Eye (tissue), 1 donor: ENCODE measurements at places on chromosomes 2 and 18.

GRCh38 chr2:11697103-11697871 is 27.3 kb upstream of the NTSR2 start:
- DNase-seq = peak; percentile 53

- no peak for DNase-seq
Observed at GRCh38 chr18:58235001-58235436, 191.0 kb downstream of the NEDD4L start.

DNA sequence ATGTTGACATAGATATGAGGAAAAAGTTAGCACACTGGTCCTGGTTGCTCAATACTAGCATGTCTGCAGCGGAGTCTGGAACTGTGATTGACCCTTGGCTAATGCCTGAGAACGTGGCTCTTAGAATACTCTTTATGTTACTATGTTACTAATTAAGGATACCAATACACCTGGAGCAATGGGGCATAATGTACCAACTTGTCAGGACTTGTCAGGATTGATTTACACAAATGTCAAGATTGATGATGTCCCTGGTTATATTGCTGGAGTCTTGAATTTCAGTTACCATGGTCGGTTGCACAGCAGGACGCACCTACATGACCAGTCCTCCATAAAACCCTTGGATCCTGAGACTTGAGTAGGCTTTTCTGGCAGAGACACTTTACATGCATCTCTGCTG is 810.9 kb downstream of the CPS1 start:
- DNase-seq = no peak

GRCh38 chr2:161136696-161137324 is 23.4 kb upstream of the TANK start:
- DNase-seq = no peak
